Natural killer cell treated with Interleukin-12 subunit alpha and Interleukin-12 subunit beta and Interleukin-15 and Interleukin-18, amount 100 ng/mL, for 72 hours (primary cell): ENCODE measurements at places on chromosomes 3 and 15.
A peak's percentile ranks its signal among the peaks of the same experiment; 100 is the strongest.

- no peak overlapping the region for H3K4me3 ChIP-seq
- no peaks in the 10 kb centered on the region for H3K36me3 ChIP-seq
- H3K27ac ChIP-seq = no peak overlapping the region
- H3K4me1 ChIP-seq = peaks cover 5% of the 10 kb centered on the region
These were observed 22.4 kb downstream of the CYP11A1 start for GRCh38 chr15:74345051-74345450.

DNA sequence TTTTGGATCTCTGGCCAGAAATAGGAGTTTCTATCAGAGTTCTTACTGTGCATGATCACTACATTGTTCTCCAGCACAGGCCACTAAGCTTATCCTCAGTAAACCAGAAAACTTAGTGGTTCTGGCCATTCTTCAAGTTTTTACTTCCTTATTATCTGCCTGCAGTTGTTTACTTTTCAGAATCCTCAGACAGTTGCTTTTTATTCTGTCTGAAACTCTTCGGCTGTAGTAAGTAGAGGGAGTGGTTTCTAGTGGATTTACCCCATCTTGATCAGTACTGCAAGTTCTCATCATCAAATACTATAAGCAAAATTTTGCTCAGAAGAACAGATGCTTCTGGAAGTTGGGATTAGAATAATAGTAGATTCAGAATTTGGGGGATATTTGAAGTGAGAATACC lies 193.0 kb upstream of the RARB start:
- no peak overlapping the region for H3K4me3 ChIP-seq
- peaks cover 5% of the 10 kb centered on the region for H3K27me3 ChIP-seq
- H3K27ac ChIP-seq = no peak overlapping the region
- H3K4me1 ChIP-seq = no peaks in the 10 kb centered on the region
- no peaks in the 10 kb centered on the region for H3K36me3 ChIP-seq

DNA sequence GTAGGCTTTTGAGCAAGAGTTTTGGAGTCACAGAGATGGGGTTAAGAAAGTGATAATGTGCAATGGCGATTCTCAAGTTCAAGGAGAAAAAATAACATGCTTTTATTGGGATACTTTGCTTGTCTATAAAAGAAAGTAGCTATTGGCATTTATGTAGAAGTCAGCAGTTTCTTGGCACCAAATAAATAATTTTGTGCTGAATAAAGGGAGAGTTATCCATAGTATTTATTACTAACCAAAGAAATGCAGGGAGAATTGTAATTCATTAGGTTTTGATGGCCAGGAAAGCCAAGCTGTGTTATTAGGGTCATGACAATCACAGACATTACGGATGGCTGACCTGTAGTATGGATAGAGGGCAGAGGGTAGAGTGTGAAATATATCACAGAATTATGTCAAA lies 33.1 kb downstream of the BTD start:
- no peak for DNase-seq
- no peaks in the 10 kb centered on the region for H3K27me3 ChIP-seq
- H3K36me3 ChIP-seq = no peaks in the 10 kb centered on the region
- peak overlapping the region; percentile 97 for H3K27ac ChIP-seq

DNA sequence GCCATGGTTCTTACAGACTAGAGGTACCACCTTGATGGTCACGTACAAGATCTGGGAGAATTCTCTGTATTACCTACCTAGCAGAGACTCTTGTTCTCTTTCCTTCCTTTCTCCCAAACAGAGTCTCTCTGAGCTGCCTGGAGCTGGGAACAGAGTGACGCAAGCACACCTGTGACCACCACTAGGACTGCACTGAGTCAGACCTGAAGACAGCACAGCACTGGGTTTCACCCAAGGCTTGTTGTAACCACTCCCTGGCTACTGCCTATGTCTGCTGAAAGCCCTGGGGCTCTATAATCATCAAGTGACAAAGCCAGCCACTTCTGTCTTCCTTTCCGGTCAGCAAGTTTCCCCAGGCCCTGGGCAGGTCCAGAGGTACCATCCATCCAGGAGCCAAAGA lies 293.3 kb upstream of the CNTN4 start:
- no peak overlapping the region for H3K4me3 ChIP-seq
- no peak for DNase-seq
- no peak overlapping the region for H3K27ac ChIP-seq
- peaks cover 6% of the 10 kb centered on the region for H3K36me3 ChIP-seq
- no peaks in the 10 kb centered on the region for H3K27me3 ChIP-seq

DNA sequence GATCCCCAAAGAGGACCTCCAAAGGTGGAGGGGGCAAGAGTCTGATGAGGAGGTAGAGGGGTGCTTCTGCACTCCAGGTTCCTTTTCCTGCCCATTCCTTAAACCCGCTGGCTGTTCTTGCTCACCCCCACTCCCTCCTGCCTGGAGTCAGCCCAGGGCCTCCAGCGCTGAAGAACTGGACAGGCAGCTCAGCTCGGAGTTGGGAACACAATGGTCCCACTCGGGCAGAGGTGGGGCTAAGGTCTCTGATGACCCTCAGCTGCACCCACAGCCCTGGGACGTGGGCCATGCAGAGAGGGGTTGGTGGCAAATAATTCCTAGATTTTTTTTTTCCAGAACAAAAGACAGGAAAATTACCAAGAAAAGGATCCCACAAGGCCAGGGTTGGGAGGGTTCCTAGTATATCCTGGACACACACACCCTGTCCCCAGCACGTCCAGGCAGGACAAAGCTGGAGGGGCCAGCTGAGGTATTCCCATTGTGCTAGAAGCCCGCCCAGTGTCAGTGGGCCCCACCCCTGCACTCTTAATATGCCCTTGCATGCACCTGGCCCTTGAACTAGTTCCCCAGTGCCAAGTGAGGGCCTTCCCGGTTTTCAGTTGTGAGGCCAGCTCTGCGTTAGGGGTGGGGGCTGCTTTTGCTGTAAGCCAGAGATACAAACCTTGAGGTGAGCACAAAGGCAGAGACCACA lies 22.1 kb upstream of the IP6K2 start:
- no peak for DNase-seq
- H3K4me3 ChIP-seq = no peak overlapping the region
- no peaks in the 10 kb centered on the region for H3K4me1 ChIP-seq
- H3K27me3 ChIP-seq = no peaks in the 10 kb centered on the region
- no peak overlapping the region for H3K27ac ChIP-seq

GRCh38 chr3:128787256-128788253 lies 61.6 kb downstream of the RAB7A start:
- H3K4me3 ChIP-seq = peak overlapping the region; percentile 87
- peak; percentile 65 for DNase-seq
- H3K27me3 ChIP-seq = no peaks in the 10 kb centered on the region
- H3K4me1 ChIP-seq = peaks cover 70% of the 10 kb centered on the region

- peaks cover 9% of the 10 kb centered on the region for H3K36me3 ChIP-seq
- peaks cover 14% of the 10 kb centered on the region for H3K27me3 ChIP-seq
- no peak overlapping the region for H3K27ac ChIP-seq
- H3K4me3 ChIP-seq = no peak overlapping the region
- H3K4me1 ChIP-seq = no peaks in the 10 kb centered on the region
- no peak for DNase-seq
These were observed 4.7 kb upstream of the COL6A5 start for GRCh38 chr3:130340766-130341165.

GRCh38 chr3:48399387-48400172 lies 27.6 kb downstream of the FBXW12 start:
- no peak overlapping the region for H3K27ac ChIP-seq
- no peak for DNase-seq
- no peaks in the 10 kb centered on the region for H3K36me3 ChIP-seq

- H3K4me1 ChIP-seq = peaks cover 64% of the 10 kb centered on the region
- no peaks in the 10 kb centered on the region for H3K36me3 ChIP-seq
- H3K27ac ChIP-seq = peak overlapping the region; percentile 38
These were observed 5.2 kb downstream of the GOLIM4 start for GRCh38 chr3:168090306-168091085.

DNA sequence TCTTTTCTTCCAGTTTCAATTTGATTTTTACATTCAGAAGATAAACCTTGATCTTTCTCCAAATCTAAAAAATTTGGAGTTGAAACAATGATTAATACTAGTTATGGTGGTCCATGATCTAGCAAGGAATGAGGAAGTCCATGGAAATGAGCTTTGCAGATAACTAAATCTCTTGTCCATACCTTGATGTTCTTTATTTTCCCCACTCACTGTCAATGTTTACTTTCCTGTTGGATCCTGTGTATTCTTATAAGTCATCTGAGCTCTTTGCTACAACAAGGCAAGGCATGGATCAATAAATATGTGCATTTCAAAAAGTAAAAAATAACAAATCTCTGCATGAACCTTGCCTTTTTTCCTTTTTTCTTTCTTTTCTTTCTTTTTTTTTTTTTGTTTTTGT lies 6.2 kb upstream of the MYO1E start:
- H3K4me3 ChIP-seq = no peak overlapping the region
- H3K36me3 ChIP-seq = no peaks in the 10 kb centered on the region
- no peaks in the 10 kb centered on the region for H3K4me1 ChIP-seq

GRCh38 chr15:68821190-68821840 lies 620 bp upstream of the ANP32A start:
- peaks cover 6% of the 10 kb centered on the region for H3K36me3 ChIP-seq
- peaks cover 29% of the 10 kb centered on the region for H3K4me1 ChIP-seq
- no peaks in the 10 kb centered on the region for H3K27me3 ChIP-seq
- DNase-seq = no peak

DNA sequence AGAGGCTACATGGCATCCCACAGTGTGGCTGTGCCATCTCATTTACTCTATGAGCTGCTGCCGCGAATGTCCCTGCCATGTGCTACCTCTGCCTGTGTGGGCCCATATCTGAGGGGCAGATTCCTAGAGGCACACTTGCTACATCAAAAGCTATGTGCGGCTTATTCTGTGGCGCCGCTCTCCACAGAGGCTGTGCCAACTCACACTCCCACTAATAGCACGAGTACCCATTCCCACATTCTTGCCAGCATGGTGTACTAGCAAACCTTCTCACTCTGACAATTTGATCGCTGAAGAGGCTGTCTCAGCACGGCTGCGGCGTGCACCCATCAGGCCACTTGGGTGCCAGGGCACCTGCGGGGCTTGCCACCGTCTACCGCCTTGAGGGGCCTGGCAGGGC lies 31.2 kb upstream of the MUSTN1 start:
- H3K4me1 ChIP-seq = peaks cover 30% of the 10 kb centered on the region
- no peak overlapping the region for H3K27ac ChIP-seq
- no peak for DNase-seq
- H3K27me3 ChIP-seq = no peaks in the 10 kb centered on the region
- H3K4me3 ChIP-seq = no peak overlapping the region

GRCh38 chr3:63051920-63052319 lies 176.7 kb upstream of the CADPS start:
- H3K27me3 ChIP-seq = no peaks in the 10 kb centered on the region
- DNase-seq = no peak
- H3K36me3 ChIP-seq = no peaks in the 10 kb centered on the region
- H3K4me1 ChIP-seq = no peaks in the 10 kb centered on the region

DNA sequence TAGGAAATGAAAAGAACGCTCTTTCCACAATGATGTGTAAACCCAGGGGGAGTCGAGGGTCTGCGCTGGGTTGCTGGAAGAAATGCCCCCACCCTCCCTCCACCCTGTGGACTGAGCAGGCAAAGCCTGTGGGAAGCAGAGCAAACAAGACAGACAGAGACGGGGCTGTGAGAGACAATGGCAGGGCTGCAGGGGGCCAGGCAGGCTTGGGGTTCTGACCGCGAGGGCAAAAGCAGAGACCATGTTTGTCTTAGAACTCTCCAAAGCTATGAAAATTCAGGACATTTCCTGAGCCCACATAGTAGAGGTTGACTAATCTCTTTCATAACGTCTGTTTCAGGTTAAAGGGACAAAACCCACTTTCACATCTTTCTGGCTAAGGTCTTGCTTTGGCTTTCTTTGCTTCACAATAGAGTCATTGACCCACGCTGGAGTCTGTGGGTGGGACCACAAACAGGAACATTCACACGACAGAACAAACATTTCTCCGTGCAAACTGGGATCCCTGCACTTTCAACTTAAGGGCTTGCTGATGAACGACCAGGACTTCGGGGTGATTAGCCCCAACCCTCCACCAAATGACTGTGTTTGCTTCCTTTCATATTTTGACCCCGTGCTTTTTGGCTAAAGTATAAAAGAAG lies 156.0 kb upstream of the TPM1 start:
- H3K27ac ChIP-seq = no peak overlapping the region
- no peaks in the 10 kb centered on the region for H3K36me3 ChIP-seq
- DNase-seq = no peak

GRCh38 chr3:186386883-186387560 lies 25.0 kb upstream of the DGKG start:
- no peaks in the 10 kb centered on the region for H3K36me3 ChIP-seq
- peaks cover 8% of the 10 kb centered on the region for H3K27me3 ChIP-seq
- no peak for DNase-seq
- peaks cover 5% of the 10 kb centered on the region for H3K4me1 ChIP-seq
- H3K27ac ChIP-seq = no peak overlapping the region
- H3K4me3 ChIP-seq = no peak overlapping the region

GRCh38 chr3:106829206-106829605 lies 548.0 kb upstream of the CCDC54 start:
- H3K27ac ChIP-seq = no peak overlapping the region
- no peaks in the 10 kb centered on the region for H3K4me1 ChIP-seq
- no peaks in the 10 kb centered on the region for H3K36me3 ChIP-seq

DNA sequence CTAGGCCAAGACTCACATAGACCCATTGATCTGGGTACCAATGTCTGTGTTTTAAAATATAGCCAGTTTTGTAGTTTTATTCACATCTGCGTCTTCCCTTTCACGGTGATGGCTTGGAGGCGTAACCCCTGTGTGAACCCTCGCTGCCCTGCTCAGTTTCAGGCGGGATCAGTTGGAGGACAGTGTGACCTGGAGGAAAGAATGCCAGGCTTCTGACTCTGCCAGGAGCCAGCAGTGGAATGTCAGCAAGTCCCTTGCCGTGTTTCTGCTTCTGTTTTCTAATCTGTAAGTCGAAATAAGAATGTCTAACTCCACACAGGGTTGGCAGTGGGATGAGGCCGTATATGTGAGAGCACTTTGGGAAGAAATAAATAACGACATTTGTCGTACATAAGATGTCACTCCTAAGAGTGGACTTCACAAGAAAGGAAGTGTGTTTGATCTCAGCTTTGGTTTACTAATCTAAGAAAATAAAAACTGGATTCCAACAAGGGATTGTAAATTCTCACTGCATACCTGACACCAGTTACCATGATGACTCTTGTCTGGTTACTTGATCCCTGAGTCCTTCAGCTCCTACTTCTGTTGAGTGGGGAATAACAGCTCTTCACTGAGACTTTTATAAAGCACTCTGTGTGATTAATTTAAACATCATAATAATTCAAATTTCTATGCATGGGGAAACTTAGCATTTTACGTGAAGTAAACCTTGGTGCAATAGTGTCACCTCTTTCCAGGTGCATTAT lies 6.3 kb upstream of the CA12 start:
- H3K4me1 ChIP-seq = peaks cover 6% of the 10 kb centered on the region
- H3K27me3 ChIP-seq = peaks cover 39% of the 10 kb centered on the region
- H3K4me3 ChIP-seq = no peak overlapping the region
- H3K36me3 ChIP-seq = no peaks in the 10 kb centered on the region
- H3K27ac ChIP-seq = no peak overlapping the region
